ENCODE measurements at places on chromosomes 4 and X.

- no peak for DNase-seq
These were observed 5.5 kb upstream of the TLR10 start for GRCh38 chr4:38788317-38788716.

- no peak for DNase-seq
These were observed 569 bp upstream of the FHL1 start for GRCh38 chrX:136146614-136147314.

DNA sequence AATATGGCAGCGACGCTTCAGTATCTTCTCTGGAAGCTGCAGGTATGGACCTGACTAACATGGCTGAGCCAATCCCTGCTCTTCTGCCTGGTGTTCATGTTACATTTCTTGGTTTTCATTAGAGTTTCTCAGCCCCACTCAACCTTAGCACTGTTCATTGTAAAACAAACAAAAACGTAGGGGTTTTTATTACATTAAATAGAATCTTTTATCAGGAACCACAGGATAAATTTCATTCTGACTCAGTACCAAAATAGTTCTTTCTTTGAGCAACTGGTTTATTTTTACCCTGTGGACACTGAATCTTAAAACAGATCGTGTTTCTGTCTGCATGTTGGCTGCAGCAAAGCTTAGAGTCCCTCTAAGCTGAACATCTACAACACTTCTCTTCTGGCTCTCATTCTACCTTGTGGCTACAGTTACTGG is 27.1 kb downstream of the FHIP1A start:
- no peak for DNase-seq

- DNase-seq, result no peak
These were observed 73.7 kb downstream of the BEND2 start for GRCh38 chrX:18146954-18147353.

All from ascending aorta (tissue), 2 donors.